ENCODE measurements at places on chromosomes 6 and 20.

DNA sequence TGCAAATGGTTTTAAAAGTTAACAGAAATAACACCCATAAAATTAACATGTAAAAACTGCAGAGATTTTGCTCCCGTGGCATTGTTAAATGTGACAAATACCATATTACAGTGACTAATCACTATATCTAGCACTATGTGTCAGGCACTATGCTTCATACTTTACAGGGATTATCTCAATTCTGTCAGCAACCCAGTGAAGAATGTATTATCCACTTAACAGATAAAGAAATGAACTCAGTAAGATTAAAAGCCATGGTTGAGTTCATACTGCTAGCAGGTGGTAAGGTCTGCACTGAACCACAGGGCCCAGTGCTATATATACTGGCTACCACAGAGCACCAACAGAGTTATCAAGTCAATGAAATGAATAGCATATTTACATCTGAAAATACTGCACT is 65.4 kb downstream of the RWDD2A start:
- DNase-seq: no peak

DNA sequence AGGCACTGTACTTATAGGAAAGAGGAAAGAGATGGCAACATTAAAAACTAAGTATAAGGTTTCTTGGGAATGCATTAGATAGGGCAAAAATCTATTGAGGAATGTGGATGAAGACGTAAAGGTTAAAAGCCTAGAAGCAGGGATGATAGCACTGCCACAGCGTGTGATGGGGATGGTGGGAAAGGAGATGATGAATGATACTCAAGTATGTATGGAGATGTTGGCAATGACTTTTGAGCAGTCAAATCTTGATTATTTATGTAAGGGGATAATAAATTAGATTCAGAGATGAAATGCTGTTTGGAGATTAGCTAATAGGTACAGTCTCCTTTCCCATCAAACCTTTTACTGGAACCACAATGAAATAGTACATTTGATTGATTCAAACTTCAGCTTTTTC is 432.8 kb downstream of the GRIK2 start:
- no peak for DNase-seq

- peak; percentile 39 for DNase-seq
These were observed 123.1 kb downstream of the RPS12 start for GRCh38 chr6:132937466-132937906.

DNA sequence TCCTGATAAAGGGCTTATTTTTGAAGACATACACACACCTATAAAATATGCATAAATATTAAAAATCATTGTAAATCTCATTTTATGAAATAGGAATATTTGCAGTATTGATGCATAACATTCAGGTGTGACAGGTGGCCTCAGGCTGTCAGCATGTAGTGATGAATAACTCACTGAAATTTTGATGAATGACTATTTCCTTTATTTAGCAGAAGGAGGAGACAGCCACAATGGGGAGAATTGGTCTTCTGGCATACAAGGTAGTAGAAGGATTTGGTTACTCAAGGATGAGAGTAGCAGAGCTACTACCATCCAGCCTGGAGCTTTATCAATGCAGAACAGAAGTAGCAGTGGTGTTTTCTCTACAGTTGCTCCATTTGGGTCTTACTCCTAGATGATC is 47.2 kb downstream of the RGS17 start:
- no peak for DNase-seq

GRCh38 chr20:53087037-53087777 is 115.0 kb downstream of the TSHZ2 start:
- no peak for DNase-seq

DNA sequence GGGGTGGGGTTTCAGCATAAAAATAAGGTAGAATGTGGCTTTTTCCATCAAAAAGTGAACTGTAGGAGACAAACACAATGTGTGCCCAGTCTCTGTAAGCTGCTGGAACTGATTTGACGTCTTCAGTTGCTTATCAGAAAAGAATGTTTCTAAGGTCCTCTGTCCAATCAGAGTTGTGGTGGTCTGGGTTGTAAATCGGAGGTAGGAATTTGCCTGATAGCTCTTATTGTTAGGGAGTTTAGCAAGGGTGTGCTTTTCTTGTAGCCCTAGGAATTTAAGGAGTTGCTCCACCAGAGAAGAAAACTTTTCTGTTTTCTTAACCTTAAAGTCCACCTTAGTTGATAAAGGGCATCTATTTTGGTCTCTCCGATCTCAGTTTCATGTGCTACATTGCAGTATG is 10.4 kb upstream of the SSTR4 start:
- DNase-seq: no peak

DNA sequence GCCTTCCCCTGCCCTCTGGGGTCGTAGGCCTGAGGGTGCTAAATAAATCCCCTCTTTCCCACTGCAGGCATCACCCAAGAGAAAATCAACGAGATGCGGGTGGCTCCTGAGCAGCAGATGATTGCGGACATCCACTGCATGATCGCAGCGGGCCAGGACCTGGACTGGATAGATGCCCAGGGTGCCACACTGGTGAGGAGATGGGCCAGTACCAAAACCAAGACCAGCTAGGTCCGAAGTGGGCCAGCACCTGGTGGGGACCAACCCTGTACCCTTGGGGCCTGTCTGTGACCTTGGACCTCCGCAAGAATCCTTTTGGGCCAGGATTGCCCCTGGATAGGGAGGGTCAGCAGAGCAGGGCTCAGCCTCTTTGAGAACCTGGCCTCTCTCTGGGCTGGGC is 23.6 kb upstream of the FAM83D start:
- no peak for DNase-seq

DNA sequence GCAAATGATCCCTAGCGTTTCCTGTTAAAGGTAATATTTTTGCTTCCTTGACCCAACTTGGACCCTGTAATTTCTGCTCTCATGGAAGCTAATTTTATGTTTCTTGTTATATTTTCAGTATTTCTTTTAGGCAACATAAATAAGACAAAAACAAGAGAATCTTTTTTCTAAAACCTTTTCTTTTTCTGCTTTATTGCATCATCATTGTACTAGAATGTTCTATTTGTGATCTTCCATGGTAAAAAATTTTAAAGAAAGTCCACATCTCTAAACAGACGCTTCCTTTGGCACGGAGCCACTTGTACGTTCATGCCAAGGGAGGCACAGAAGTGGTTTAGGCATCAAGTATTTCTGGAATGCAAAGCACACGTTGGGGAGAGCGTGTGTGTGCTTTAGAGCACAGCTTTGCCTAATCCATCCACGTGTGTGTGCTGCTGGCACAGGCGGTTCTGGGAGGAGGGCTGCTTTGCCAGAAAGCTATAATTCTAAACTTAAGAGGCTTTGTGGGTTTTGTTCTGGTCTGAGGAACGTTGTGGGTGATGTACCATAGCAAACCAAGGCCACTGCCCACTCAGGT is 98.3 kb downstream of the SASH1 start:
- peak; percentile 69 for DNase-seq

- no peak for DNase-seq
These were observed 96.2 kb upstream of the MAP7 start for GRCh38 chr6:136646377-136646776.

DNA sequence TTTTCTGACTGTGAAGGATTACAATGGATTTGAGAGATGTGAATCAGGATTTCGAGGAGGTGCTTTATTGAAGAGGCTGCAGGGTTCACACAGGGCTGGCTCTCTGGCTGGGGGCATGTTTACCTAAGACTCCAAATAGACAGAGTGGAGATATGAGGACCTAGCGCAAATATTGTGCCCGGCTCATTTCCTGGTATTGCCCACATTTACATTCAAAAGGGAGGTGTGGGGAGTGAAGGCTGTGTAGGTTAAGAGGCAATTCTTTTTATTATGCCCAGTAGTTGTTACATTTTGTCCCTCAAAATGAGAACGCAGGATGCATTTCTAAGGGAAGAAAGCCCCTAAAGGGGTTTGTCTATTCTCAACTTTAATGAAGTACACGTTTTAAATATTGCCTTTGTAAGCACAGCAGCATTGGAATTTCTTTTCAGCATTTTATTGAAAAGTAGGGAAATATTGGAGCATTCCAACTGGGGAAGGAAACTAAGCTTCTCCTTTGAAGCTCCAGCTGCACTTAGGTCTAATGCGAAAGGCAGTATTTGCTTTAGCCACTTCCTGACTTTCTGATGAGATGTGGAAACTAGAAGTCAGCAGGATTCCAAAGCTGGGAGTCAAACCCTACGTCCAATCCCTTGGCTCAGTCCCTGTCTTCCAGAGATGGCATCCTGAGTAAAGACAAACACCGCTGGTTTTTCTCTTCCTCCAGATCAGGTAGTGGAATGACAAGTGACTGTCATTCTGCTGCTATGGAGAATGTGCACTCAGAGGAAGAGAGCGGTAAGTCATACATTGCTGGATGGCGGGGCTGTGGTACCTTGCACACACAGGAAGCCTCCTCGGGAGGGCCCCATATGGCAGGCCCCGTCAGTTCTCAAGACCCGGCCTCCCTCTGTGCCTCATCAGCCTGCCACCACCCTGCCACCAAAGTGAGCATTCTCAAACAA is 70.7 kb downstream of the MYB start:
- no peak for DNase-seq

DNA sequence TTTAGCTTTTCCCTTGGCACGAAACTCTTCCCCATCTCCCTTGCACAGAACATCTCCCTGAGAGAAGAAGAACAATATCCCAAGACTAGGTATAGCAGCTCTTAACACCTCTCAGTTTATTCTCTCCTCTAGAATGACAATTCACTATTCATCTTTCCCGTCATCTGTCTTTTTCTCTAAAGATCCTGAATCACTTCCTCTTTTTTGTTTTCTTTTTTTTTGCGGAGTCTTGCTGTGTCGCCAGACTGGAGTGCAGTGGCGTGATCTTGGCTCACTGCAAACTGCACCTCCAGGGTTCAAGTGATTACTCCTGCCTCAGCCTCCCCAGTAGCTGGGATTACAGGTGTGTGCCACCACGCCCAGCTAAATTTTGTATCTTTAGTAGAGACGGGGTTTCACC is 574.4 kb upstream of the MAP3K7 start:
- no peak for DNase-seq

- no peak for DNase-seq
These were observed 228.0 kb upstream of the PLN start for GRCh38 chr6:118319894-118320649.

DNA sequence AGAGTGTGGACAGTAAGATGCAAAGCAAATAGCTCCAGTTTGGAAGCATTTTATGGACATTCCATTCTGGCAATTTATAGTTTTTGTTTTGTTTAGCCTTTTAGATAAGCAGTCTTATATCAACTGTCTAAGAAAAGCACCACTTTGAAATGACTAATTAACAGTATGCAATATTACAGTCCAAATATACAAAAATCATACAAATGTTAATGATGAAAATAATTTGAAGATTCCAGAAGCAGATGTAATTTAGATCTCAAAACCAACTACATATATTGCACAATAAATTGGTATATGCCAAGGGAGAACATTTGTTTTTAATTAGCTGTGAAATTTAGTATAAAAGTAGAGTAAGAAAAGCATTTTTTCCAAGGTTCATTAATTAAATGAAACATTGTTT is 158.8 kb downstream of the KIF6 start:
- DNase-seq: no peak

DNA sequence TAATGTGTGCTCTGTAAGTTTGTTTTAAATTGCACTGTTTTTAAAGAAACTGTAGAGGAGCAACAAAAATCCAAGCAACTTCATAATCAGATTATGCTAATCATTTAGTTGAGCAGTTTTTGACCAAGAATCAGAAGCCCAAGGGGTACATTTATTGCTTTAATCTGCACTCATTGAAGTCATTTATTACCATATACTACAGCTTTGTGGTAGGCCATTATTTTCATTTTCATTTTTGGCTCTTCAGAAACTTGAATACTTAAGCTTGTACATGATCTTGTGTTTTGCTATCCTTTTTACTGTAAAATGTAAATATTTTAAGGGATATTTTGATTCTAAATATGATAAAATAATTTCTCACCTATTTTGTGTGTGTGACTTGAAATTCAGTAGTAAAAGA is 78.5 kb downstream of the PHF3 start:
- DNase-seq: no peak

- no peak for DNase-seq
These were observed 10.7 kb upstream of the TCFL5 start for GRCh38 chr20:62872184-62872847.

- DNase-seq: no peak
These were observed 93.1 kb upstream of the TIAM2 start for GRCh38 chr6:154901876-154902552.

DNA sequence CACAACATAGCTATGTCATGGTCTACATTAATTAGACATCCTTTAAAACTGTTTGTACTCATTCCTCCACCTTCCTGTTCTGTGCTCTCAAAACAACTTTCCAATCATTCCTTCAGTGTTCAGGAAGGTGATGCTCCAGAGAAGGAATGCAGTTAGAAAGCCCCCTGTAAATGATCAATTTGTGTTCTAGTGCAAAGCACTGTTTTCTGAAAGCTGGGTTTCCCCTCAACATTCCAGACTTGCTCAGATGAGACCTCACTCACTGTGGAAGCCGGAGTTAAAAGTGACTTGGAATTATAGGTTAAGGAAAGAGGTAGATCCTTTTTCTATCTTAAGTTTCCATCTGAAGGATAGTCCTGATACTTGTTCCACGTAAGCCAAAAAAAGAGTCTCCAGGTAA is 95.9 kb downstream of the BMP2 start:
- DNase-seq: no peak

GRCh38 chr20:51687108-51687507 is 81.1 kb downstream of the ATP9A start:
- DNase-seq: peak; percentile 63

DNA sequence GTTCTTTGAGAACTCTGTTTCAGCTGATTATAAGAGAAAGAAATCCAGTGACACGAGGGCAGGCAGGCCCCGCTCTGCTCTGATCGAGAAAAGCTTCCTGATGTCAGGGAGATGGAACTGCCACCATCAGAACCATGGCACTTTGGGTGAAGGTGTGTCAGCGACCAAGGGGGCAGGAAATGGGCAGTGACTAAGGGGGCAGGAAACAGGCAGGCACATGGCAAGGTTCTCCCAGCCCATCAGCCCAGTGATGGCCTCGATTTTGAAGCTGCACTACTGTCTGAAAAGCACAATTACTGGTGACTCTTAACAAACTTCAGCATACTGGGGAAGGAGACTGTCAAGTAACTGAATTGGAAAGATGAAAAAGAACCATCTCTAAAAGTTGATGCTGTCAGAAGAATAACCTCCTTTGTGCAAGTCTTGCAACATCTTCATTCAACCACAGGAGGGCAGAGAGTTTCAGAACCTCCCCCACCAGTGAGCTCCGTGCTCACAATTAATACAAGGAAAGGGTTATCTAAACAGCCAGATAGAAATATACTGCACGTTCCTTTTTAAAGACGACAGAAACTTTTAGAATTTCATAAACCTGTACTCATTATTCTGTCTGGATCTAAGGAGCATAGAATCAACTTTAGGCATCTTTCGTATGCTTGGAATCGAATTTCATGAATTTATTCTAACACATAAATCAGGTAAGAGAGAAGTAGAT is 39.1 kb downstream of the TMX4 start:
- DNase-seq: peak; percentile 50

- no peak for DNase-seq
These were observed 74.7 kb upstream of the RUNX2 start for GRCh38 chr6:45253453-45253852.

DNA sequence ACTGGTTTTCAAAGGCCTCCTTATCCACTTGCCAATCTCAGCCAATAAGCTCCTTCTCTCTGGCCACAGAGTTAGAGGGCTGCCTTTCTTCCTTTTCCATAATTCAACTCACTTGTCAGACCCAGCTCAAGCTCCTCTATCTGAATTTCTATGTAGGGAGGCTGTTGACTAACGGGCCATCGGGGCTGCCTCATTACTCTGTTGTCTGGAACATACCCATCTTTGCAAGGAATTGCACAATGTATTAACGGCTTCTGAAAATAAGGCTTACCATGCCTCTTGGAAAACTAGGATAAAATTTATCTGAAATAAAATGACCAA is 28.5 kb upstream of the KIF6 start:
- DNase-seq: no peak

Data from mammary epithelial cell (primary cell).